ENCODE measurements at places on chromosomes 1 and 21.

GRCh38 chr1:94953746-94954145, 26.8 kb upstream of the CNN3 start:
- no peak for DNase-seq

DNA sequence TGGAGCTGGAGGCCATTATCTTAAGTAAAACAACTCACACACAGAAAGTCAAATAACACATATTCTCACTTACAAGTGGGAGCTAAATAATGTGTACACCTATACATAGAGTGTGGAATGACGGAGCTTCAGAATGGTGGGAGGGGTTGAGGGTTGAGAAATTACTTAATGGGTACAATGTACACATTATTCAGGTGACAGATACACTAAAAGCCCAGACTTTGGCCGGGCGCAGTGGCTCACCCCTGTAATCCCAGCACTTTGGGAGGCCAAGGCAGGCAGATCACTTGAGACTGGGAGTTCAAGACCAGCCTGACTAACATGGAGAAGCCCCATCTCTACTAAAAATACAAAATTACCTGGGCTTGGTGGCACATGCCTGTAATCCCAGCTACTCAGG, 24.9 kb upstream of the LRIG2 start:
- no peak for DNase-seq

DNA sequence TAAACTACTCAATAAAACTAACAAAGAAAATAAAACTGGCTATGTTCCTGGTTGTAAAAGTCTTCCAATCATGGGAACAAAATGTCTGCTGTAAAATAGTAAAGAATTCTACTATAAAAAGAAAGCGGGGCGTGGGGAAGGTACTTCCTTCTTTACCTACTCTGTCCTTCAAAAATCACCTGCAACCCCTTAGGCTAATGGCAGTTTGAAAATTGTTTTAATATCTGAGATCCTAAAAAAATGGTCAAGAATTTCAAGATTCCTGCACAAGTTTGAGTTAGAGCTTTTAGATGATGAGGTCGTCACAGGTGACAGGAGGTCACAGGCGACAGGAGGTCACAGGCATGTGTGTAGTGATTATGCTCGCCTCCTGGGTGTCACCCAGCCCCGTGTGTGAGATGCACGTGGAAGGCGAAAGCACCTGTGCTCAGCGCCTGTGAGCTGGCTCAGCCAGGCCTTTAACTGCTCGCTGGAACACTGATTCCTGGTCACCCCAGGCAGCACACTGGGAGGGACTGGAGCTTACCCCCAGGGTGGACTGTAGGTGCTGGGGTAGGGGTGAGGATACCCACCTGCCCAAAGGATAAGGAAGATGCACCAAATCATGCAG, 18.6 kb upstream of the TMPRSS2 start:
- DNase-seq = no peak

DNA sequence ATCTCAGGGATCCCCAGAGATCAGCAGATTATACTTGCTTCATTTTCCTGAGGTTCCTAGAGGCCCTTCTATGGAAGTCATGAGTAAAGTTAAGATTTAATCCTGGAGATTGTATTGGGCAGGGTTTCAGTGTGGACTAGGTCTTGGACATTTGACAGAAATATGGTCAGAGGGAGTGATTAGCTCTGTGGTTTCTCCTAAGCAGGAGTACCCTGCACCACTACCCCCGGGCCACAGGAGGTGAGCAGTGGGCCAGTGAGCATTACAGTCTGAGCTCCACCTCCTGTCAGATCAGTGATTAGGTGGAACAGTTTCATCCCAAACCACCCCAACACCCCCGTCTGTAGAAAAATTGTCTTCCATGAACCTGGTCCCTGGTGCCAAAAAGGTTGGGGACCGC, 43.2 kb downstream of the PHACTR4 start:
- DNase-seq = no peak

- DNase-seq = no peak
These were observed 54.2 kb upstream of the SPATA6 start for GRCh38 chr1:48526008-48526710.

- peak; percentile 12 for DNase-seq
These were observed at the start of gene PHGDH for GRCh38 chr1:119711804-119712341. Gene PHGDH, plus strand, starts transcription at chr1:119711934. Its CDS starts 89 bp downstream, at chr1:119712023.
